ENCODE measurements at places on chromosomes 2 and 18. TPM values are rescaled to one million over a fixed set of nuclear protein-coding genes. Genes with fewer than 3 reads are reported as not detected.

Gene TRIM54
- 0.96 TPM for total RNA-seq

- no peak for DNase-seq
These were observed 16.5 kb upstream of the KLHL23 start for GRCh38 chr2:169716938-169717690.

Gene LIMS2
- total RNA-seq: 6.2 TPM

Gene ARHGAP28
- total RNA-seq: 20.4 TPM

DNA sequence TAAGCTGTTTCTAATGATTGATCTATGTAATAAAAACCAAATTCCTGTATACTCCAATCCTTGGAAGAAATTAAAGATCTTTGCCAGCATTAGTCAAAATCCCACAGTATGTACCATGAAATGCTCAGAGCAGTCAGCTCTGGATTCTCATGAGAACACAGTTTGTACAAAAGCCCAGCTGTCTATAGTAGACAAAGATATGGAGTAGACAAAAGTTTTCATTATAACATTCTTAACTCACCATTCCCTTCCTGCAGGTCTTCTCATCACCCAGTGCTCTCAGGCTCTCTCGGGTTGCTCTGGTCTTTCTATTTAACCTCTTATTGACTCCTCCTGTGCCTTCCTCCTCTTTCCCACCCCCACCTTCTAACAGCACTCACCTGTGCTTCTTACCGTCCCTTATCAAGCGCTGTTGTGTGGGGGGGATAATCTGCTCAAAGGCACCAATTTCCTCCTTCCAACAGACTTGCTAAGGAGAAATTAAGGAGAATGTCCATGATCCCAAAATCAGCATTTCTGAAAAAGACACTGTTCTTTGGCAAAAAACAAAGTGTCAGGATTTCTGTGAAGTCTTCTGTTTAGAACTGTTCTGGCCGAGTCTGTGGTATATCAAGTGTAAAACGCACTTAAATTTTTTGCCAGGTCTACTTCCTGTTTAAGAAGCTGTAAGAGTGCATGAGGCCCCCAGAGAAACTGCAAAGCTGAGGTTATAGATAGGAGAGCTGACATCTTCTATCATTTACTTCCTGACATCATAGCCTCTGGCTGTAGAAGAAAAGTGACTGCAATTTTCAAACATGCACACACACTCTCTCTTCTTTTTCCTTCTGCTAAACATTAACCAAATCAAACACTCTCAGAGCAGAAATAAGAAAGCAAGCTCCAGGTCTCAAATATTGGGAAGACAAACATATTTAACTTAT lies 144.1 kb downstream of the EVA1A start:
- no peak for DNase-seq

Gene PJVK
- total RNA-seq: 0.31 TPM

DNA sequence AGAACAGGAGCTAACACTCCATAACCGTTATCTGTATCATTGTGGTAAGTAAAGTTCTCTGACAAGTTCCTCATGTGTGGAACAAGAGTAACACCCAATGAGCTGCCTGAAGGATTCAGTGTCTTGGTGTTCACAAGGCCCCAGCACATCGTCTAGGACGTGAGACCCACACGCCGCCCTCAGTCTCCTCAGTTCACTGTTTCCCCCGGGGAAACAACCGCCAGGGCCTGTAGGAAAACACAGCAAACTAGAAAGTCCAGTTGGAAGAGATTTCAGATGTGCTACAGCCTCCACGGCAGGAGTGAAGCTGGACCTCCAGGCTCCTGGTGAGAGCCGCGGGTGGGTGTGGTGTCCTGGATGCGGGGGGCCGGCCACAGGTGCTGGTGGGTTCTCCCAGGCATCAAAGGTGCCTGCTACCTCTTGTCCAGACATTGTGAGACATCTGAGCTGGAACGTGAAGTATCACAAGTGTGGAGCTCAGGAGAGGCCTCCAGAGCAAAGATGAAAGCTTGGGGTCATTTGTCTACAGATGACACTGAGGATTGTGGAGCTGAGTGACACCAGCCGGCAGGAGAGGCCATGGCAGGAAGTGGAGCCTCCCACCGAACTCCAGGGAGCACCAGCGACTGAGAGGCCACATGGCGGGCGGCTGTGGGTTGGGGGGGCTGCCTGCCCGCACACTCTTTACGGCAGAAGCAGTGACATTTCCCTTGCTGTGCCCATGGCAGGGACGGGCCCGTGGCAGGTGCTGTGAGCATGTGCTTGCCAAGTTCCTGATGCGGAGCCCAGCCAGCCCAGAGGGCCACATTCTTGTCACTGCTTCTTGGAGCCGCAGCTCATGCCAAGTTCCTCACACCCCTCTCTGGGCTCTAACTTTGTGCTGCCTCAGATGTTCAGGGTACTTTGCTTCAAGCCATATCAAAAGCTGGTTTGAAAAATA lies 131.2 kb downstream of the TMEM18 start:
- DNase-seq: no peak

DNA sequence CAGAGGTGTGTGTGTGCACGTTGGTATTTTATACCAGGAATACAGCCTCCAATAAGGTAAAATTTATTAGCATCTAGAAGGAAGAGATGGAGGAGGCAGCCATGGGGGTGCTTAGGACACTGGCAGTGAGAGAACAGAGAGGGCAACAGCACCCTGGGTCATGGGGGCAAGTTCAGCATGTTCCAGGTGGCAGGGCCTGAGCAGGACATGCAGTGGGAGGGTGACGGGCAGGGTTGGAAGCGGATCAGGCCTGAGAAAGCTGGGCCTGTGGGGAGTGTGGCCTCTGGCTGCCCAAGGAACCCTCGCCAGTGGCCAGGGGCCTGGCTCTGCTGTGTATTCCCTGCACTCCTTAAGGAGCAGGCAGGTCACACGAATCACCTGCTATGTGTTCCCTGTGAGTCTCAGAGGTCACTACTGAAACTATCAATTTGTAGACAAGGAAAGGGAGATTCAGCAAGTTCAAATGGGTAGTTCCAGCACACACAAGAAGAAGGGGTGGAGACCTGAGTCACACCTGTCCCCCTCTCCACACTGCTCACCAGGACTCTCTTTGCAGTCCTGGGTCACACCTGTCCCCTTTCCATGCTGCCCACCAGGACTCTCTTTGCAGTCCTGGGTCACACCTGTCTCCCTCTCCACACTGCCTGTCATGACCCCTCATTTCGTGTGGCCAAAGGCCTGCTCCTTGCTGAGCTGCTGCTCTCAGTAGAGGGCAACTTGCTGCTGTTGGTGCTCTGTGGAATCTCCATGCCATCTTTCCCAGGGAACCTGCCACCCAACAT lies 463.9 kb upstream of the HS6ST1 start:
- DNase-seq: no peak

GRCh38 chr2:216548901-216549331 lies 50.3 kb downstream of the RPL37A start:
- no peak for DNase-seq

- DNase-seq: no peak
These were observed 115.3 kb downstream of the ACOXL start for GRCh38 chr2:110847651-110848050.
